ENCODE measurements at places on chromosomes 1 and 21. TPM values are rescaled to one million over a fixed set of nuclear protein-coding genes. Genes with fewer than 3 reads are reported as not detected.

Gene OR2T11
- polyA plus RNA-seq = not detected

Gene TMCO1
- 161 TPM for polyA plus RNA-seq

GRCh38 chr1:177145106-177146070 lies 19.1 kb downstream of the ASTN1 start:
- no peak for DNase-seq

DNA sequence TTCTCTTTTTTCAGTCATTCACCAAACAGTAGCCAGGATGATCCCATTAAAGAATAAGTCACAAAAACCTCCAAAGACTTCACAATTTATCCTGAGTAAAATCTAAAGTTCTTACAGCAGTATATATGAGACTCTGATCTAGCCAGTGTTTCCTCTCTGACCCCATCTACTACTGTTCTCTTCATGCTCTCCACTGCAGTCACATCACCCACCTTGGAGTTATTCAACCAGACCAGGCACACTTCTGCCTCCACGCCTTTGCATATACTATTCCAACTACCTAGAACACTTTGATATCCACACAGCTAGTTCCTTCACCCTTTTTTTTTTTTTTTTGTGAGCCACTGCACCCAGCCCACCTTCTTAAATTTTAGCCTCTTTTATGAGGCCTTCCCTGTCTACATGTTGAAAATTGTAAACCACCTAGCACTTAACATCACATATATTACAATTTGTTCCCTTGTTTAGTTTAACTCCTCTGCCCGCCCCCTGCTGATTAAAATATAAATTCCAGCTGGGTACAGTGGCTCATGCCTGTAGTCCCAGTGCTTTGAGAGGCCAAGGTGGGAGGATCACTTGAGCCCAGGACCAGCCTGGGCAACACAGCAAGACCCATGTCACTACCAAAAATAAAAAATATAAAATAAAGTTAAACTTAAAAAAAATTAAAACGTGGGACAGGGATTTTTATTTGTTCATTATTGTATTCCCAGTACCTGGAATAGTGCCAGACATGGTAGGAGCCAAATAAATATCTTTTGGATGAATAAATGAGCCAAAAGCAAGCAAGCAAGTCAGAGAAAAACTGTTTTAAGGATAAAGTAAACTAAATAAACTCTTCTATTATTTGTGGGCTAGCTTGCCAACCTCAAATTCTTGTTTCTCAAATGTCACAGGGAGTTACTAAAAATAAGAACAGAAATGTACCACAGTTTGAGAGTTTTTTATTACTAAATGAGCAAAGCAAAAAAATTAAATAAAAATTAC lies 35.2 kb upstream of the MUTYH start:
- no peak for DNase-seq

- DNase-seq = no peak
These were observed 67.9 kb upstream of the APOBEC4 start for GRCh38 chr1:183721041-183721440.

DNA sequence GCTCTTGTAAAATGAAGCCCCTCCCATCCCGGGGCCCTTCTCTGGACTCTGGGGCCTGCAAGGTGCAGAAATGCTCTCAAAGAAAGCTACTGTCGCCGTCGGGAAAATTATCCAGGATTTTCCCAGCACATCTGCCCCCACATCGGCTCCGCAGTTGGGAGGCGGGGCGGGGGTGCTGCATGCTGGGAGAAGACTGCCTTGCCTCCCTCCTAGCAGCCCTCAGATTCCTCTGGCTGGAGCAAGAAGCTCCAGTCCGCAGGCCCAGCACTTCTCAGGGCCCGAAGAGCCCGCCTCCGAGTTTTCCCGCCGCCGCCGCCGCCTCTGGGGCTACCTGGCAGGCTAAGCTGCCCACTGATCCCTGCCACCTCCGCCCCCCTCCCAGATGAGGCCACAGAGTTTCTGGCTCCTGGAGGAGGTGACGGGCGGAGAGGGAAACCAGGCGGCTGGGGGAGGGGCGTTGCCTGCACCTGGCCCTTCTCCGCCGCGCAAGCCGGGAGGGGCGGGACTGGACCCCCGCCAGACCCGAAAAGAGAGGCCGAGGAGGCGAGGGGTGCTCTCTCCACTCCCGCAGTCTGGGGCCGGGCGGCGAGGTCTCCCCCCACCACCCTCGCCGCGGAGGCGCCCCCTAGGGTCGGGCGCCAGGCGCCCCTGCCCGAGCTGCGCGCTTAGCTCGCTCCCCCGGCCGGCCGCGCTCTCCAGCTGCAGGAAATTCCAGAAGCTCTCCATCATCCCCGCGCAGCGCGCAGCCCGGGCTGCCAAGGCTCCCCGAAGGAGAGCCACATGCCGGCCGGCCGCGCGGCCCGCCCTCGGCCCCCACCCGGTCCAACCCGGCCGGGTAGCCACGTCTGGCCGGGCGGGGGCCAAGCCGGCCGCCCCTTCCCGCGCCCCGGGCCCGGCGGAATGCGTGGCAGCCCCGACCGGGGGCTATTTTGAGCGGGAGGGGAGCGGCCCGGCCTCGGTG lies 28.8 kb downstream of the AHDC1 start:
- peak; percentile 78 for DNase-seq

DNA sequence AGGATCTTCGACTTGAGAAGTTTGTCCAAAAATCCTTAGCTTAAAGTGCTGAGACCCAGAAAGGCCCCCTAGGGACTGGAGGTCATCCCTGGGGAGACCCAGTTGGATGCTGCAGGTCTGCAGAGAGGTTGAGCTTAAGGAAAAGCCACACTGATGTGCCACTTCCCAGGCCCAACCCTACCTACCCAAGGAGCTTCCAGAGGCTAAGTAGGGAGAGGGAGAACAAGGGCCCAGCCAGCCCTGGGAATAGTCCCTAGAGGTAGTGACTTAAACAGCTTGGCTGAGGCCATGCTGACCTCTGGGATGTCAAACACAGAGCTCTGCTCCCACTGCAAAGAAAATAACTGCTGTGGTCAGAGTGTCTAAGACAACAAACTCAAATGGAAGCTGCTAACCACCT lies 693.7 kb downstream of the MATN1 start:
- DNase-seq = no peak

DNA sequence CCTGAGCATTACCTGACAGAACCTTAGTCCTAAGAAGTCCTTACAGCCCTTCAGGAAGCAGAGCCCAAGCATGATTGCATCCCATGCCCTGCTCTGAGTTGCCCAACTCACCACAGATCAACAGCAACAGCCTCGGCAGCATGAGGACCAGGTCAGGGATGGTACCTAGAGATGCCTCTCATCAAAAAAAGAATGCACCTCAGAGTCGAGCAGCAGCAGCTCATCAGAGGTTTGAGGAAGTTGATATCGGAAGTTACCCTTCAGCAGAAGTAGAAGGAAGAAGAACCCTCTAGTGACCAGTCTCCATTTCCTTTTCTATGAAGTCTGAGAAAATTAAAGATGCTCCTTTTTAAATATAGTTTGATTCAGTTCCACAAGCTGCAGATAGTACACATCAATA lies at the start of gene FCRL1:
TSS of gene FCRL1 (minus strand) at position 225 of the 400 bp plus-strand sequence. CDS start at position 142, 83 bp downstream.
- DNase-seq = no peak

DNA sequence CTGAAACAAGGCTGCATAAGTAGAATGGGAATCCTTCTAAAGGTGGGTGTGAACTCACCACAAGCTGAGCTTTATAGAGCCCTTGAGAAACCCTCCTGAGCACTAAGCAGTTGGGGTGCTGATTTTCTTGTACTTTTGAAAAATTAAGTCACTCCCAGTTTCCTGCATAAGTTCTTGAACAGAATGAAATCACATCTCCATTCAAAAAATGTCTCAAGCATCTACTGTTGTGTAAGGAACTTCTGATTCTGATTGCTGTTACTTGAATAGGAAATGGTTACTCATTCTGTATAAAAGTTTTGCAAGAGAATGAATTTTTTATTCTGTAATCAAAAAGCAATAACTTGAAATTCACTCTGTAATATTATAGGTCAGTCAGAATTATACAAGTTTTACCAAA lies 50.8 kb upstream of the WNT2B start:
- no peak for DNase-seq

GRCh38 chr1:93576346-93576745 lies 105.3 kb downstream of the BCAR3 start:
- DNase-seq = no peak
